Stimulated activated CD4-positive, alpha-beta T cell treated with anti-CD3 and anti-CD28 coated beads, TNF-alpha, amount 100 ng/mL, for 4 hours (primary cell): ENCODE measurements at places on chromosomes 13 and 19.

- no peak for DNase-seq
Observed at GRCh38 chr19:40365613-40366401, 17.3 kb downstream of the PLD3 start.

DNA sequence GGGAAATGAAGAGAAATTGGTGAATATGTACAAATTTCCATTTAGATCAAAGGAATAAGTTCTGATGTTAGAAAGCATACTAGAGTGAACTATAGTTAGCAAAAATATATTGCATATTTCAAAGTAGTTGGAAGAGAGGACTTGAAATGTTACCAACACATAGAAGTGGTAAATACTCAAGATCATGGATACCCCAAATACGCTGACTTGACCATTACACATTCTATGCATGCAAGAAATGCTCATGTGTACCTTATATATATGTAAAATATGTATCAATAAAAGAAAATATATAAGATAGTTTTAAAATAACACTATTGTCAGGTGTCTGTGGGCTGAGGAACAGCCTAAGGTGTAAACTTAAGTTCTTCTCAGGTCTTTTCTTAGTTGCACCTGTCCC, 14.6 kb upstream of the ZNF491 start:
- DNase-seq: no peak

DNA sequence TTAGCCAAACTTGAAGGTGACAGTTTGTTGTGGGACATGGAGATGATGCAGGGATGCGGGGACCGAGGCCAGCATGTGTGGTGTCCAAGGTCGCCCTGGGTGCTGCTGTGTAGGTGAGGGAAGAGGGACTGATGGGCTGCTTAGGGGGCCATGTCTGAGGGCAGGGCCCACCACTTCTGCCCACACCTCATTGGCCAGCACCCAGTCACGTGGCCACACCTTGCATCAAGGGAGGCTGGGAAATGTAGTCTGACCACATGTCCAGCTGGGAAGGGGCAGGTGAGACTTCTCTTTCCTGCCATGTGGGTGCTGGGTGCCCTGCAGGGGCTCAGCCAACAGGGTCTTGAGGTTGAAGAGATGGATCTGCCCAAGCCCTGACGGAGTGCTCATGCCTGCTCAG, 88.9 kb downstream of the KDM4B start:
- DNase-seq: no peak

- no peak for DNase-seq
Observed at GRCh38 chr19:34188408-34188807, 16.1 kb downstream of the LSM14A start.

DNA sequence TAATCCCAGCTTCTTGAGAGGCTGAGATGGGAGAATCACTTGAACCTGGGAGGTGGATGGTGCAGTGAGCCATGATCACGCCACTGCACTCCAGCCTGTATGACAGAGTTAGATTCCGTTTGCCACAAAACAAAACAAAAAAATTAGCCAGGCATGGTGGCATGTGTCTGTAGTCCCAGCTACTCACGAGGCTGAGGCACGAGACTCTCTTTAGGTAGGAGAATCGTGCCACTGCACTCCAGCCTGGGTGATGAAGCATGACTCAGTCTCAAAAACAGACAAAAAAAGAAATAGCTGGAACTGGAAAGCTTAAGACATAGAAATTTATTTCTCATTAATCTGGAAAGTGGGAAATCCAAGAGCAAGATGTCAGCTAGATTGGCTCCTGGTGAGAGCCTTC, 20.2 kb upstream of the ZNF808 start:
- no peak for DNase-seq

- DNase-seq: no peak
Observed at GRCh38 chr13:113946409-113947181, 27.3 kb downstream of the C13orf46 start.

DNA sequence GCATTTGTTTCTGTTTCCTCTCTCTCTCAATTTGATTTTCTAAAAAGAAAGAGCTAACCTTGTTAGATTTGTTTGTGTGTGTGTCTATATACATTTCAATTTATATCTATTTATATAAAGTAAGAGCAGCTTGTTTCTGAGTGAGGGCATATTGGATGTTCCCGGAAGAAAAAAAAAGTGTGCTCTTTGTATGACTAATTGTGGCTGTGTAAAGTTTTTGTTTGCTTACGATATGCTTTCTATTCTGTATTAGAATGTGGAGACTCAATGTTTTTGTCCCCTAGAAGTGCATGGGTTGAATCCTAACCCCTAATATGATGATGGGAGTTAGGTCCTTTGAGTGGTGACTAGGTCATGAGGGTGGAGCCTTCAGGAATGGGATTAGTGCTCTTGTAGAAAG, 66.6 kb upstream of the C1QTNF9B start:
- no peak for DNase-seq

GRCh38 chr13:82257790-82258507, 1624.3 kb downstream of the SLITRK1 start:
- no peak for DNase-seq

DNA sequence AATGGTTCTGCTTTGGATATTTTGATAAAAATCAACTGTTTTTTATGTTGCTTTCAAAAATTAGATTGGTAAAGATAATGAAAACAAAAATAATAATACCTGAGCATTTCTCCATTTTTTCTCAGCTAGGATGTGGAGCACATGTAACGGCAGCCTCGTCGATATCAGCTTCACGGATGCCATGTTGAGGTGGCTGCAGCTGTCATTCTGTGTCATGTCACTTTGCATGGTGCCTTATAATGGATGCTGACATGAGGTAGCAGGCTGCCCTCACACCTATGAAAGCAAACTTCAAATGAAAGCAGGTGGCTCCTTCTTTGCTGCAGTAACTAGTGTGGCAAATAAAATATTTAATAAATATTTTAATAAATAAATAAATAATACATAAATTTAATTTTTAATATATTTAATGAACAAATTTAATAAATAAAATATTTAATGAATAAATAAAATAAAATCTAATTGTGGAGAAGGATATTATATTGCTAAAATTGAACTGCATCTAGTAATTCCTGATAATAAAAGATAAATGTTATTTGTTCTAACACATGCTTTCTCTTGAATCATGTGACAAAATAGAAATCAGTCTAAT, 955.7 kb upstream of the SLC10A2 start:
- no peak for DNase-seq

GRCh38 chr19:1907563-1908363, 2.6 kb downstream of the ADAT3 start:
- DNase-seq: no peak
